ENCODE measurements at places on chromosomes 13 and 19.

DNA sequence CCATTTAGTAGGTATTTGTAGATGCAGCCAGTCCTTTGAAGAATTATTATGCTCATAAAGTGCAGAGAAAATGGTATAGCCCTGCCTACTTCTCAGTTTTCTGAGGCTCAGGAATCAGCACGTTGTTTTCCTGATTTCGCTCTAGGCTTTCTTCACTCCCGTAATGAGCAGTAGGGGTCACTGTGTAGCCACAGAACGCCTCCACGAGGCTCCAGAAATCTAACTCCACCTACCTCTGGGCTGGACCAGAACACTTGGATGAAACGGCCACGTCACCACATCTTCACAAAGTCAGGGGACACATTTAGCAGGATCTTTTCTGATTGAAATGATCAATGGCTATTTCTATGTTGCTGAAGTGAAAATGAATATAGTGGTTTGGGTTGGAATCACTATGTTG lies 49.8 kb upstream of the GTF3A start:
- no peak for DNase-seq

DNA sequence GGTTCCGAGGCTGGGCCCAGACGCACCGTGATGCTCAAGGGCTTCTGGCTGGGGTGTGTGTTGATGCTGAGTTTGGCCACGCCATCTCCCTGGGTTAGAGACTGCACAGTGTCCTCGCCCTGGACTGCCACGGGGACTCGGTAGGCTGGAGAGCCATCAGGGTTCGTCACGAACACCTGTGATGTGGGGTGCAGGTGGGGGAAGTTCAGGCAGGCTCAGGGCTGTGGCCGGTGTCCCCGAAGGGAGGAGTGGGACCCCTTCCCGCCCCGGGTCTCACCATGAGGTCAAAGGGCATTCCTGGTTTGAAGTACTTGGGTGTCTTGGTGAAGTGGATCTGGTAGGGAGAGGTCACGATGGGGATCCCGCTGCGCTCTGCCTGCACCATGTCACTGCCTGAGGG lies 8.2 kb downstream of the C3 start:
- DNase-seq = no peak

DNA sequence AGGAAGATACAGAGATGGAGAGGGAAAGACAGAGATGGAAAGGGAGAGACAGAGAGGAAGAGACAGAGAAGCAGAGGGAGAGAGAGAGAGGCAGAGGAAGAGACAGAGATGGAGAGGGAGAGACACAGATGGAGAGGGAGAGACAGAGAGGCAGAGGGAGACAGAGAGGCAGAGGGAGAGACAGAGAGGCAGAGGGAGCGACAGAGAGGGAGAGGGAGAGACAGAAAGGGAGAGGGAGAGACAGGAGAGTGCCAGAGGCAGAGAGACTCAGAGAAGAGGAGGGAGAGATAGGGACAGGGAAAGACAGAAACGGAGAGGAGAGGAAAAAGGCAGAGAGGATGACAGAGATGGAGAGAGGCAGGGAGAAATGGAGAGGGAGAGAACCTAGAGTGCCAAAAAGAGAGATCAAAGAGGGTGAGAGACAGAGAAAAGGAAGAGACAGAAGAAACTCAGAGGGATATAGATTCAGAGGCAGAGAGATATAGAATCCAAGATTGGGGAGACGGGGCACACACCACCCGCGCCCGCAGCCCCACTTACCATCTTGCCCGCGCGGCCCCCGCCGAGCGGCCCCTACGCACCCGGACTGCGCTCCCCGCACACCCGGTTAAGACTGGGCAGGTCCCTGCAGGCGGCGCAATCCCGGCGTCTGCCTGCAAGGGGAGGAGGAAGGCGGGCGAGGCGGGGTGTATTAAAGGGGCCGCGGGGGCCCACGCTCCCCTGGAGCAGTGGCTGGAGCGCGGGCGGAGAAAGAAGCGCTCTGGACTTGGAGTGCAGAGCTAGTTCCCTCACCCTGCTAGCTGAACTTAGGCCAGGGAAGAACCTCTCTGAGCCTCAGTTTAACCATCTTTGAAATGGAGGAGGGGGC lies 10.7 kb downstream of the TM6SF2 start:
- DNase-seq = no peak

DNA sequence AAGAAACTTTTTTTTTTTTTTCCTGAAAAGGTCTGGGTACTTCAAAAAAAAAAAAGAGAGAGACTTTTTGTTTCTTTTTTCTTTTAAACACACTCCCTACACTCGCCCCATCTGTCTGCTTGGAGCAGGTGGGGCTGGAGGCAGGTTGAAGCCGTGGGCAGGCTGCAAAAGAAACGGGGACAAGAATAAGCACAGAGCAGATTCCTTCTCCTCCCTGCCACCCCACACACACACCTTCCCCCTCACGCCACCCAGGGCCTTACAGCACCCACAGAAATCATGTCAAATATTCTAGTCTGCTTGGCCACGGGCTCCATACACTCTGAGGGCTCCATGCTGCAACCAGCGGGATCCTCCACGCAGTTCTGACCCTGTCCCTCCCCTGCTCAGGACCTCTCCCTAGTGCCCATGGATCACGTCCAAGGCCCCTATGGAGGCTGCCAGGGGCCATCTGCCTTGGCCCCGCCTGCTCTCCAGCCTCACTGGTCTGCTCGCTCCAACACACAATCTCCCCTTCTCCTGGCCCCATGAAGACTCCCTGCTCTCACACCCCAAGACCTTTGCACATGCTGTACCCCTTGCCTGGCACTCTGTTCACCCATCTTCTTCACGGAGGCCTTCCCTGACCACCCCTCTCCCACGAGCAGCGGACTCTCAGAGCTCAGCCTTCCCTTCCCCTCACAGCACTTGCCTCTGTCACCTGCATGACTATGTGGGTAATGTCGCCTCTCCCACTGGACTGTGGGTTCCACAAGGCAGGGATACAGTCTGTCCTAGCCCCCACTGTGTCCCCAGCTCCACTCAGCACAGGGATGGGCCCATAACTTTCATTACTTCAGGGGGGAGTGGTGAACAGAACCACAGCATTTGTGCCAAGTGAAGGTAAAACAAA lies 11.4 kb downstream of the AKT2 start:
- no peak for DNase-seq

DNA sequence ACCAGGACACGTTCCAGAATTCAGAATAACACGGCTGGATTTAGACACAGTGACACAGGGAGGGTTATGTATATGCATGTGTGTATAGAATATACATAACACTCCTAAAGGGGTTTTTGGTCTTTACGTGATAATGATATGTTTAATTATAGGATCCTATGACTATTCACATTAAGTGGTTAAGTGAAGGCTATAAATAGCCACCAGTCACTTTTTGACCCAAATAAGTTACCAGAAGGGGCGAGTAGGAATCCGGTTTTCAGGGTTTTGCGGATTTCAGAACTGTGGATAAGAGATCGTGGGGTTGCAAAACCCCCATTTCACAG lies 6.9 kb downstream of the ANGPTL6 start:
- DNase-seq = no peak

DNA sequence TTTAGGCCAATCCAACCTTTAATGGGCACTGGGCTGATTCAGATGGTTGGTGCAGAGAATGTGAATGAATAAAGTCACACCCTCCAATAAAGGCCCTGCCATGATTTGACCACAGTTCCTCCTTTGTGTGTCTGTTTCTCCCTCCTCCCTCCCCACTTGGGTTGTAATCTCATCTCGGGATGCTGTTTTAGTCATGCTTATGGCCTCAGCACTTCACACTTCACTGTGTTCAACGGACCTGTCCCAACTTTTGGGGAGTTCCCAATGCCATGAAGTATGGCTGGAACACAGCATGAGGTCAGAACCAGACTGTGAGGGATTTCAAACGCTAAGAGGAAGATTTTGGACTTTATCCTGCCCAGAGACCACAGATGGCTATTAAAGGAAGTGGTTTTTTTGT lies 5.6 kb upstream of the RAB8A start:
- DNase-seq = no peak

- no peak for DNase-seq
Observed at GRCh38 chr19:21396121-21396520, 812 bp upstream of the ZNF493 start.

GRCh38 chr13:66992183-66992582 lies 238.0 kb downstream of the PCDH9 start:
- DNase-seq = no peak

GRCh38 chr13:26560456-26560855 lies 3.0 kb downstream of the WASF3 start:
- DNase-seq = no peak

Measured in NCI-H1436 treated with DMSO at 0.1 percent for 48 hours (cell line).